ENCODE measurements at places on chromosomes 13 and 19.

- DNase-seq, result no peak
Measured at GRCh38 chr19:2727640-2727944, 6.4 kb upstream of the DIRAS1 start.

DNA sequence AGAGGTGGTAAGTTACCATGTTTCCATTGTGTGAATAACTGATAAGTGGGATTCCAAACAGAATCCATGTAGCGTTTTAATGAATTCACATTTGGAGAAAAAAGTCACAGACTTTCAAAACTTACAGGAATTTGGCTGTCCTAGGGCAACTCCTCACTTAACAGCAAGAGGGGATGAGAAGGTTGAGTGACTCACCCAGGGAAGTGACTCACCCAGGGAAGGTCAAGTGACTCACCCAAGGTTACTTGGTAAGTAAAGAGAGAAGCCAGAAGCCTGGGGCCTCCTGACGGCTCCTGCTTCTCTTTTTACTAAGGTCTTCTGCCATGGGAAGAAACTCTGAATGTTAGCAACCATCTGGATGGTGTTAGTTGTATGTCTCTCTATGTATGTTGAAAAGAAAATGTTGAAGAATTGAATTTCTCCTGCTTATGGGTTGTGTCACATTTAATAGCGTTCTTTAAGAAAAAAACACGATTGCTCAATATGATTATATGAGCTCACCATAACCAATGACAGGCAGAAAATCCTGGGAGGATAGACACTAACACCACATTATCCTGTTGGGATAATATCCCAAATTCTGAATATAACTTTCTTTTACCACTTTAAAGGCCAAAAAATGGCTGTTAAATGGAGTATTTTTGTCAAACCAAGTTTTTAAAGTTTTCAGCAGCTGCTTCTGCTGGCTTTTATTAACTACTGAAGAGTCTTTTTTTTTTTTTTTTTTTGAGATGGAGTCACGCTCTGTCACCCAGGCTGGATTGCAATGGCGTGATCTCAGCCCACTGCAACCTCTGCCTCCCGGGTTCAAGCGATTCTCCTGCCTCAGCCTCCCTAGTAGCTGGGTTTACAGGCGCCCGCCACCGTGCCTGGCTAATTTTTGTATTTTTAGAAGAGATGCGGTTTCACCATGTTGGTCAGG lies 195.6 kb downstream of the GGACT start:
- DNase-seq, result peak; percentile 28

DNA sequence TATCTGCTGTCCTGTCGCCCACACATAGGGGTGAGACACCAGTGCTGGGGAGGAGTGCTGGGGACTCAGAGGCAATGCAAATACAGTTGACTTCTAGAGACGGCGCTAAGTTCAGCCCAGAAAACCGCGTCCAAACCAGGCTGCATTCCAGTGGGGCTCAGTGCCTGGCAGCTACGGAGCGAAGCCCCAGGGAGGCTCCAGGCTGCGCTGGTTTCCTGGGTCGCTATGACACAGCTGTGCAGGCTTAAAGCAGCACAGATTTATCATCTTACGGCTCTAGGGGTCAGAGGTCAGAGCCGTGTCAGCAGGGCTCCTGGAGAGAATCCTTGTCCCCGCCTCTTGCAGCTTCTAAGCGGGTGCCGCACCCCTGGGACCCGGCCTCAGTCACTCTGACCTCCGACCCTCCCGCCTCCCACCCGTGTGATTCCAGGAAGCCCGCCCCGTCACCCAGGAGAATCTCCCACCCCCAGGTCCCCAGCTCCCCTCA lies 61.6 kb downstream of the ANKRD10 start:
- DNase-seq, result no peak

DNA sequence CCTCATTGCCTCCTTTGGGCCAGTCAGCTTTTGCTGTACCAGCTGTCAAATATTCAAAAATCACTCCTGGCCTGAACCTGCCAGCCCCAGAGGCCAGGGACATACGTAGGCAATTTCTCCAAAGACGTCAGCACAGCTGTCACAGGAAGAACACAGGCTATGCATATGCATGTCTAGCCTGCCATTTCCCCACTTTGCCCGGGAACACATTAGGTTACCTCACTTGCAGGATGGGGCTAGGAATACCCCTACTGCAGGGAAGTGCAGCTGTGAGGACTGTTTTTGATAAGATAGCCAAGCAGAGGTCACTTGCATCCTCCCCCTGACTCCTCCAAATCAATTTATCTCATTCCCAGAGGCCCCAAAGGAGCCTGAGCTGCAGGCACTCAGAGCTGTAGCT lies 2.8 kb downstream of the ZNF667 start:
- DNase-seq, result no peak

DNA sequence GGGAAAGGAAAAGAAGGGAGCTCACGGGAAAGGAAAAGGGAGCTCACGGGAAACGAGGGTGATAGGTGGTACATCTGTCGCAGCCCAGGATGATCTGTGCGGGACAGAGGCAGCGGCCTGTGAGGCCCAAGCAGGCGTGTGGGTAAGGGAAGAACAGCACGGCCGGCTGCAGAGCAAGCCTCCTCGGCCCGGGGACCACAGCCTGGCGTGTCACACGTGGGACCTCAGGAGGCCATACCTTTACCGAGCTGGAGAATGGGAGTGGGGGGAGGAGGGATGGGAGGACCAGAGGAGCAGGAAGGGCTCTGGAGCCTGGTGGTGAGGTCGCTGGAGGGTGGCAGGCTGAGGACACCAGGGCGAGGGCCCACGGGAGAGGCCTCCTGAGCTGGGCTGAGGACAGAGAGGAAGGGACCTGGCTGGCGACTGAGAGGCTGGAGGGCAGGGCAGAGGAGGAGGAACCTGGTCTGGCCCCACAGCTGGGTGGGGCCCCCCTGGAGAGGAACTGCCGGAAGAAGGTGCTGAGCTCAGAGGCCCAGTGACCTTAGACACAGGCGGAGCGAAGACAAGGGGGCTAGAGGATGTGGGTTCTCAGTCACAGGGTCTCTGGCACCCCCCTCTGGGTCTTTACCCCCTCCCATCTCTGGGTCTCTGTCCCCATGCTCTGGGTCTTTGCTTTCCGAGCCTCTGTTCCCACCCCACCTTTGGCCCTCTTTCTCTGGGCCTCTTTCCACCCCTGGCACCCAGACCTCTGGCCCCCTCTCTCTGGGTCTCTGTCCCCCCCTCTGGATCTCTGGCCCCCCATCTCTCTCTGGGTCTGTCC lies 2.9 kb upstream of the FTL start:
- DNase-seq, result peak; percentile 79

DNA sequence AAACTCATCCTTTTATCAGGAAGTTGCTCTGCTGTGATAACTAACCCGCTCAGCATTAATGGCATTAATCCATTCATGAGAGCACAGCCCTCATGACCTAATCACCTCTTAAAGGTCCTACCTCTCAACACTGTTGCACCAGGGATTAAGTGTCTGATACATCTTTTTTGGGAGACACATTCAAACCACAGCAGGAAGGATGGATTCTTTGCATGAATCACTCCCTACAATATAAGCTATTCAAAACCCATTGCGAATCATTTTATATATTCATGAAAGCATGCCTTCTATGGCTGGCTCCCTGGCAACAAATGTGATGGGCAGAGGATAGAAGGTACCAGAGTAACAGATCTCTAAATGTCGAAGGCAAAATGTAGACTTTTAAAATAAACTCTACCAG lies 27.6 kb downstream of the ARL11 start:
- DNase-seq, result no peak

GRCh38 chr19:29587059-29587458 lies 19.0 kb upstream of the POP4 start:
- DNase-seq, result no peak

DNA sequence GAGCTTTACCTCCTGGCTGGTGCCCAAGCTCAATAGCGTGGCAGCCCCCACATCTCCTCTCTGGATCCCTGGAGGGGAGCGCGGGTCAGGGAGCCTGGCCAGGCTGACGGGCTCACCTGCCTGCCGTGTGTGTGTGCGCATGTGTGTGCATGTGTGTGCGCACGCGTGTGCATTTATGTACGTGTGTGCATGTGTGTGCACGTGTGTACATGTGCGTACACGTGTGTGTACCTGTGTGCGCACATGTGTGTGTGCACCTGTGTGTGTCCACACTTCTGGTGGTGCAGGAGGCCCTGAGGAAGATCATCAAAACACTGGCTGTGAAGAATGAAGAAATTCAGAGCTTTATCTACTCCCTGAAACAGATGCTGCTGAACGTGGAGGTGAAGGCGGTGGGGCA lies 1.3 kb downstream of the FSD1 start:
- no peak for DNase-seq

- DNase-seq, result no peak
Measured at GRCh38 chr19:34193439-34193838, 21.1 kb downstream of the LSM14A start.

DNA sequence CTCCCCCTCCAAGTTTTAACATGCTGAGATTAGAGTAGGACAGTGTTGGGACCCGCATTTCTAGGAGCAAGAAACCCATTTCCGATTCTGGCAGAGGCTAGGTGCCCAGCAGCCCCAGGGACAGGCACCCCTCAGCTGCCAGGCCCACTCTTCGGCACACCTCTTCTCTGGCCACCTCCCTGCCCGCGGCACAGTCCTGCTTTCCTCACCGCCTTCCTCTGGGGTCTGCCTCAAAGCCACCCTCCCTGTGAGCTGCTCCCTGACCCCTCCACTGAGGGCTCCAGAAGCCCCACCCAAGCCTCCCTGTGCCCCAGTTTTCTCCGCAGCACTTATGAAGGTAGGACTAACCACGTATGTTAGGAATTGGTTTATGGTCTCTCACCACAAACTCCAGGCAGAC lies 79.9 kb downstream of the STK24 start:
- no peak for DNase-seq

- DNase-seq, result no peak
Measured at GRCh38 chr19:6738787-6739389, 592 bp upstream of the TRIP10 start.

- DNase-seq, result no peak
Measured at GRCh38 chr13:113876346-113877148, 12.7 kb upstream of the GAS6 start.

- peak; percentile 73 for DNase-seq
Measured at GRCh38 chr19:4676955-4677731, 7.0 kb upstream of the MYDGF start.

DNA sequence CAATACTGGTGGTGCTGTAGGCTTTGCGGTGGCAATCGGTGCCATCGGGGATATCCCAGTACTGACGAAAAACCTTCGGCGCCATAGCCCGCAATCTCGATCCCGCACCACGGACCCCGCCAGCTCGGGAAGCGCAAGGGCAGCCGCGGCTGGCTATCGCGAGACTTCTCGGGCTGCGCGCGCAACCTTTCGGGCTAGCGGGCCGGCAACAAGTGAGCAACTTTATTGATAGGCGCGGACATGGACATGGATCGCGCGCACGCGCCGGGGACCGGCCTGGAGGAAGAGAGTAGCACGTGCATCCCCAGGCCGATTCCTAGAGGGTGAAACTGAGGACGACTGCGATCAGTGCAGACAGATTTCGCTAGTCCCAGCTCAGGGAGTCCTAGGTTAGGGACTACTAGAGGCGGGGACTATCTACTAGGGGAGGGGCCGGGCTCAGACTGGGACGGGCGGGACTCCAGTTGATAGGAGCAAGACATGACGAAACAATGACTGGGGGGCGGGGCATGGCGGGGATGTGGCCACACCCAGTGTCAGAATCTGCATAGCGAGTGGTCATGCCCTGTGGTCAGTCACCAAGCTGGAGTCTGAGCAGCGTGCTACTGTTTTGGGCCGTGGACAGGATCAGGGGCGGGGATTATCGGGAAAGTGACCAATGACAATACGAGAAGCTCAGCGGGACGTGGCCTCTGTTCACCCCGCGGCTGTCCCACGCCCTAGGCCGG lies at the start of gene NDUFA11:
NDUFA11 (minus strand) TSS at position 167 of the 728 bp plus-strand sequence; CDS start at position 85, 82 bp downstream.
- peak; percentile 96 for DNase-seq

DNA sequence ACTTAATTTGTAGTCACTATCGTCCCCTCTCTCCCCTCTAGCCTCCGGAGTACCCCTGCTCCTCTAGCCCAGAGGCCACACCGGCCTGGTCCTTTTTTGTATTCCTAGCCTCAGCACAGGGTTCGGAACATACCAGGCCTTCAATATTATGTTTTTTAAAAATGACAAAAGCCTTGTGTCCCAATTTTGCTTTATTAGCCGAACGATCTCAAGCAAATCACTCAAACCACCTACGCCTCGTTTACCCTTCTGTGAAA lies 463 bp upstream of the POMP start:
- no peak for DNase-seq

DNA sequence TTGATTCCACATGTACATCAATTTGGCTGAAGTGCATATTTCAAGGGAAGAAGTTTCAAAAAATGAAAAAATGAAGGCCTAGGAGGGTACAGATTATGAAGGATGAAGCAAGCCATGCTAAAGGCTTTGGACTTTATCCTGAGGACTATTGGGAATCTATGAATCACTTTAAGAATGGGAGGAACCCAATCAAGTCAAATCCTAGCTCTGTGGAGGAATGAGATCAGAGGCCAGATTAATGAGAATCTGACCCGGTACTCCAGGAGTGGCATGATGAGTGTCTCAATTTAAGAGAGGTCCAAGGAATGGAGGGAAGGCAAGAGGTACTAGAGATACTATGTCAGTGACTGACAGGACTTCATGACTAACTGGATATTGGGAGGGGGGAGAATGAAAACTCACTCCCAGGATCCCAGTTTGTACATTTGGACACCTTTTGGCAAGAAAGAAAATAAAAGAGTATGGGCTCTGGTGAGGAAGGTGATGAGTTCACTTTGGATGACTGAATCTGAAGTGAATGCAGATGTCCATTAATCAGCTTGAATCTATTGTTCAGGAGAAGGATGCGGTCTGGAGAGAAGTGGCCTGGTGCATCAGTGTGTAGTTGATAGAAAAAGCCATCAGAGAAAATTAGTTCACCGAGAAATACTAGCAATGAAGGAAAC lies 349.0 kb downstream of the EFNB2 start:
- no peak for DNase-seq

DNA sequence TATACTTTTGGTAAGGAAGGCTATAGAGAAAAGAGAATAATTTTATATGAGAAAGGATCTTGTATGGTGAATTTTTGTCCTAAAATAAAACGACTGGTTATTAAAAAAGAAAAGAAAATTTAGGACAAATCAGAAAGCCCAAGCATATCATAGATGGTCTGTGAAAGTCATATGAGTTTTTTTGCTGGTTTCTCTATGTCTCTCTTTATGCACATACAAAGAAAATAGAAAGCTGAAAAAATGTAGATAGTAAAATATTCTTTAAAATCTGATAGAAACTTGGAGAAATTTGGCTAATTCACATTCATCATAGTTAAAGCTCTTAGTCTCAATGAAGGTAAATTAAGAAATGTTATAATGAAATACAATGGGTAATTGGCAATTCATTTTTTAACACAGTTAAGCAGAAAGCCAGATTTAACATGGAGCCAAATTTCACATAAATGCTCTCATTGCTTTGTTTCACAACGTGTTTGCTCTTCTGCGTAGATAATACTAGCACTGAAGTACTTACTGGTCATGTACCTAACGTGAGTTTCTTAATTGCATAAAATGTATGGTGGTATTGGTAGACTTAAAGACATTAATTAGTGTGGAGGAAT lies 621.5 kb upstream of the ATXN8OS start:
- DNase-seq, result no peak

DNA sequence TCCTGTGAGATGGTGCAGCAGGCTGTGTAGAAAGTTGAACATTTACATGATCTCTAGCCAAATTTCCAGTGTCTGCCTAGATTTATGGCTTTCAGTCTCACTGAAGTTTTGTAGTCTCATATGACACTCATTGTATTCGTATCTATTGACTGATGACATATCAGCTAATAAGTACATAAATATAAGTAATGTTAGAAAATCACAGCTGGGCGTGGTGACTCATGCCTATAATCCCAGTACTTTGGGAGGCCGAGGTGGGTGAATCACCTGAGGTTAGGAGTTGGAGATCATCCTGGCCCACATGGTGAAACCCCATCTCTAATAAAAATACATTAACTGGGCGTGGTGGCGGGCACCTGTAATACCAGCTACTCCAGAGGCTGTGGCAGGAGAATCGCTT lies 54.7 kb upstream of the HTR2A start:
- DNase-seq, result no peak

GRCh38 chr19:48121909-48122371 lies 11.3 kb upstream of the PLA2G4C start:
- no peak for DNase-seq
